ENCODE measurements at places on chromosomes 4 and X.

GRCh38 chrX:24662352-24662751 lies 15.2 kb upstream of the PCYT1B start:
- no peak for DNase-seq

- no peak for DNase-seq
These were observed 779.3 kb downstream of the NLGN4X start for GRCh38 chrX:5449323-5449722.

GRCh38 chr4:123345137-123345934 lies 51.3 kb upstream of the SPRY1 start:
- DNase-seq: no peak

DNA sequence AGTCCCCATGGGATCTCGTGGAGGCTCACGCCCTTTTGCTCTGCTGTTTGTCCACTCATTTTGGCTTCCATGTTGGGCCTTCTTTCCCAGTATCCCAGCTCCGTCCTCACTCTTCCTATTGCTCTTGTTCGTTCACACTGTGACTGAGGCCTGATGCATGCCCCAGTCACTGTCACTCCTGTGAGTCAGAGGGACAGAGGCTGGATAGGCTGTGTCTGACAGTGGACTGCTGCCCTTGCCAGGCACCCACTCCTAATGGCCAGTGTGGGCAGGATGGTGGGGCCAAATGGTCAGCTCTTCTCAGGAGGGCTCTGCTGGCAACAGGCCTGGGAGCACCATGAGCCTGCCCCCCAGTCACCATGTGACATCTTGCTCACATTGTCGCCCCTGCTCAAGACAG lies 40.0 kb downstream of the HADH start:
- no peak for DNase-seq

All from T-helper 1 cell (primary cell).